Stimulated activated CD8-positive, alpha-beta memory T cell treated with anti-CD3 and anti-CD28 coated beads, Interleukin-4, amount 100 ng/mL, for 1 hour (primary cell): ENCODE measurements at places on chromosomes 7 and 10.

GRCh38 chr10:70145166-70145665 lies 1.3 kb downstream of the TYSND1 start:
- no peak for DNase-seq

- no peak for DNase-seq
Measured at GRCh38 chr10:46026106-46026505, 4.3 kb downstream of the NCOA4 start.

DNA sequence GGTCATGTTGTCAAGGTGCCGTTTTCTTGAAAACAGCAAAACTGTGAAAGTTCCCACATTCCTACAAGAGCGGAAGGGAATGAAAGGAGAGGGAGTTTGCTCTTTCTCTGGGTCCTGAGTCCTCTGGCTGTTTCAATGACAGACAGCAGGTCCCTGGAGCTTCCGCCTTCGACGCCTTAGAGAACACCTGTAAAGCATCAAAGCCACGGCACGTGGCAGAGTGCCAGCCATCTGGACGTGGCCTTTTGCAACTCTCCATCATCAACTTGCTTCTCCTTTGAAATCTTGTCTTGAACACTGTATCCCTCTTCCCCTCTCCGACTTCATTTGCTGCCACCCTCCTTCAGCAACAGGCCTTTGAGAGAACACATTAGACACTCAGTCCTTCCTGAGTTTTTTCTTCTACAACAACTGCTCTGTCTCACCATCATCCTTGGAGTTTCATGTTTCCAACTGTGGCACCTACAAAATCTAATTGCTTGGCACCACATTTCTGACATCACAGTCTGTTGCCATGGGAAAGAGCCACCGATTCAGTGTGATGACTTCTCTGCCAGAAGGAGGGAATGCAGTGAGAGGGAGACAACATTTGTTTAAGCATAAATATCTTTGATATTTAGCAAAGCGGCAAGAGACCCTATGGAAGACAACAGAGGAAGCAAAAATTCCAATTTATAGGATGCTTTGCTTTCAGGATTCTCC lies 204.9 kb upstream of the PTER start:
- DNase-seq: no peak

GRCh38 chr7:27144781-27145164 lies 1.3 kb upstream of the HOXA5 start:
- no peak for DNase-seq

DNA sequence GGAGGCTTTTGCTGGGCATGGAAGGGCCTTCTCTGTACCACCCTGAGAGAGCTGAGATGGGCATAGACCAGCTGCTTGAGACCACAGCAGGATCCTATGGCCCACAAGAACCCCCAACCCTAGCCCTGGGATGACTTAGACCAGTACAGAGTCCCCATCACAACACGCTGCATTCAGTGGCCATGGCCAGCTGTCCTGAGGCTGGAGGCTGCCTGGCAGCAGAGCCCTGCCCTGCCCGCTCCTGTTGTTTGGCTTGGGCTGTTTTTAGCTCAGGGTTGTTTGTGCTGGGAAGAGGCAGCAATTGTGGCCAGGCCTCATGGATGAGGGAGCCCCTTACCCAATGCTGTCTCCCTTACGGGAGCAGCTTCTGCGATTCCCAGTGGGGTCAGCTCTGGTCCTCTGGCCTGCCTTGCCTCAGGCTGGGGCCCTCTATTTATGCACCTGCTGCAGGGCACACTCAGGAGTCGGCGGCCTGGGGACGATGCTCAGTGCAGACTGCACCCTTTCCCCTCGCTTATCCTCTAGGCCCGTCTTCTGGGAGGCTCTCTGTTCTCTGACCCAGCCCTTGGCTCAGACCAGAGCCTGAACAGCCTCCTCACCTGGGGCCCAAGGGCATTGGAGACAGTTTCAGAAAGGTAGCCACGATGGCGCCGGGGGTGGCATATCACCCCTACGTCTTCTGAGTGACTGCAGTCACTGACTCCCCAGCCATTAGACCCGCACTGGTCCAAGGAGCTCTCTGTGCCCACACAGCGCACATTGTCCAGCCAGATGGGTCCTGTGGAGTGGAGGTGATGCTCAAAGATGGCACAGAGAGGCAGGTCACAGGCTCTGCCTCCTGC lies 6.3 kb downstream of the LOXL4 start:
- DNase-seq: no peak

GRCh38 chr10:75432763-75433162 lies 1.3 kb downstream of the LRMDA start:
- DNase-seq: no peak

DNA sequence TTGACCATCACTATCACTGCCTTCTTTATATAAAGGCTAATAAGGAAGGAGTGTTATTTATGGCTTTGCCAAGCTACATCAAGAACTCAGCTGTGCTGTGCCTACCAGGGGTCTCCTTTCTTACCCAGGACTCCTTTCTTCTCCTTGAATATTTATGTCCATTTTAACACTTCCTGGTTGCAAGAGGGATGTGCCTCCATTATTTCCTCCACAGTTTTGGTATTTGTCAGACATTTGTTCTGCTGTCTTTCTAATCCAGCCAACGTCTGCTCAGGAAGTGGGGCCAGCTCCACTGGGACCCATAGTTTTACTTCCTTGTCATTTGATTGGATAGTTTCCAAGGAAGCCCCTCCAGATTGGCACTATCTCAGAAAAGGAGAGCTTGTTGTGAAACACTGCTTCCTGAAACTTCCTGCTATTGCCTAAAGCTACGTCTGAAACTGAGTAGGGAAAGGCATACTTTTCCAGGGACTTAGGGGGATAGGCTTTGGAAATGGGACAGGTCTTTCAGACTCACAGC lies 6.6 kb upstream of the STRIP2 start:
- no peak for DNase-seq

- no peak for DNase-seq
Measured at GRCh38 chr10:4683838-4684237, 142.2 kb upstream of the AKR1E2 start.

DNA sequence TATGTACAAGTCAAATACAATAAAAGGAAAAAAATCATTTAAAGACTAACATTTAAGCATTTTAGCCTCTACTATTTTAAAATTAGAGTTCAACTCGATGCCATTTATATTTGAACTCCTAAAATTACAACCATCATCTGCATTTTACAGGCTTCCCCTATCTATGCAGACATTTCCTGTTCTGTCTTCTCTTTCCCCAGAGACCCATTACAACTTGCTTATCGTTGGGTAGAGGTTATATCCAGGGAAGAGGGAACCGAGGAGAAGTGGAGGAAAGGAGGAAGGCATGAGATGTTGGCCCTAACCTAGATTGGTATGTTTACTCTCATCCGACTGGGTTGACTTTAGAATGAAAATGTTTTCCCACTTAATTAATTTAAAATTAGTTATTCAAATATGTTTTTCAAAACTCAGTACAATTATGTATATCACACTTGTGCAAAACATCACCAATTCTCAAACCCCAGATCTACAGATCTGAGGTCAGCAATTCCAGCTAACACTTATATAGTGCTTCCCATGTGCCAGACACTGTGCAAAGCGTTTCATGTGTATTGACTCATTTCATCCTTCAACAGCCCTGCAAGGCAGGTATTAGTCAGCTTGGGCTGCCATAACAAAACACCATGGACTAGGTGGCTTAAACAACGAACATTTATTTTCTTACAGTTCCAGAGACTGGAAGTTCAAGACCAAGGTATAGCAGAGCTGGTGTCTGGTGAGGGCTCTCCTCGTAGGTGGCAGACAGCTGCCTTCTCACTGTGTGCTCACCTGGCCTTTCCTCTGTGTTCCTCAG lies 27.3 kb upstream of the HERPUD2 start:
- no peak for DNase-seq

- no peak for DNase-seq
Measured at GRCh38 chr7:114418117-114418516, 3.5 kb downstream of the FOXP2 start.

DNA sequence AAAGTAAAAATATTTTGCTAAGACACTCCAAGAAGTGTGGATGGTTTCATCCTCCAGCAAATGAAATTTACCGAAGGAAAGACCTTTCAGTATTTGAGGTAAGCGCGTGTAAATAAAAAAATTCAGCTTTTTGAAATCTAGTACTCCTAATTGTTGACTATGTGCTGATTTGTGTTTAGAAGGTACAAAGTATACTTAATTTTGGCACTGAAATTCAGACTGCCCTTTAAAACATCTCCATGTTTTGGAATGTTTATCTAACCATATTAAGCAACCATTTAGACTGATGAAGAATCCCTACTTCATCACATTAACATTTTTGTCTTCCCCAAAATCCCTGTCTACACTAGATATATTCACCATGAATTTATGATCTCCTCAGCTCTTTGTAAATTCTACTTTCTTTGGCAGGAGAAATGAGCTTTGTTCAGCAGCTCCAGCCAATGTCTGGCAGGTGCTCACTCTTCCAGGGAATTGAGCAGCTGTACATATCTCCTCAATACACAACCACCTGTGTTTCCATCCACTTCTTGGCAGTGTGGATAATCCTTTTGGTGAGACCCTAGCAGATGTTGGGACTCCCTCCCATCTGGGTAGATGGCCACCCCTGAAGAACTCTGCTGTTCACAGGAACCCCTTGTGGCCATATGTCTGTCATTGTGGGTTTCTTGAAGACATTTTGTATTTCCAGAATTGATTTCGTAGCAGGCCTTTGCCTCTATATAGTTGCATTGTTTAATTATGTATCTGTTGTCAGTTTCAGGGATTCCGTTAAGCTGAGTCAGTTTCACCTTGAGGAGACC lies 129.4 kb upstream of the SAMD8 start:
- no peak for DNase-seq

- no peak for DNase-seq
Measured at GRCh38 chr7:36507475-36508440, 118.1 kb downstream of the ANLN start.

- no peak for DNase-seq
Measured at GRCh38 chr10:132442636-132443035, 45.6 kb downstream of the PWWP2B start.

DNA sequence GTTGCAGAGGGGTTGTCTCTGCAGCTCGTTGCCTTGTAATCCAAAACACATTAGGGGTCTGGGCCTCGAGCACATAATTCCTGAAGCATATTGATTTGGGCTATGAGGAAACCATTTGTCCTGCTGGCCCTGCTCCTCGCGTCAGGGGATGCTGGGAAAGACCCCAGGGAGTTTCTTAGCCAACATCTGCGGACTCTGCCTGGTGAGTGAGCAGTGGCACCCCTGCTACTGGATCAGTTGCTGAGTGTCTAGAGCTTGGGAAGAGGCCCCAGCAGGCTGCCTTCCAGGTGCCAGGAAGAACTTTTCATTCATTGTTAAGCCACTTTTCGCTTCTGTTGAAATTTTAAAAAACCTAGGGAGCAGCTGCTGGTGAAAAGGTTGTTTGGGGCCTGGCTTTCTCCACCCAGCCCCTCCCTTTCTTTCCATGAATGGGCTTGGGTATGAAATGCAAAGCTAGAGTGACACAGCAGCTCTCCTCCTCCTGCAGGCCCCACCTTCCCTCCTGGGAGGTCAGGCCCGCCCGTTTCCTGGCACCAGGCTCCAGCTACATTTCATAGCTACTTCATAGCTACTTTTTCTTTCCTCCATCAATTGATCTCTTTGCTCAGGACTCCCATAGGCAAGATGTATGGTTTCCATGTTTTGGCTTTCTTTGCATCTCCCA lies 26.8 kb downstream of the TACR2 start:
- no peak for DNase-seq

- no peak for DNase-seq
Measured at GRCh38 chr7:26439521-26440232, 148.0 kb downstream of the SNX10 start.

DNA sequence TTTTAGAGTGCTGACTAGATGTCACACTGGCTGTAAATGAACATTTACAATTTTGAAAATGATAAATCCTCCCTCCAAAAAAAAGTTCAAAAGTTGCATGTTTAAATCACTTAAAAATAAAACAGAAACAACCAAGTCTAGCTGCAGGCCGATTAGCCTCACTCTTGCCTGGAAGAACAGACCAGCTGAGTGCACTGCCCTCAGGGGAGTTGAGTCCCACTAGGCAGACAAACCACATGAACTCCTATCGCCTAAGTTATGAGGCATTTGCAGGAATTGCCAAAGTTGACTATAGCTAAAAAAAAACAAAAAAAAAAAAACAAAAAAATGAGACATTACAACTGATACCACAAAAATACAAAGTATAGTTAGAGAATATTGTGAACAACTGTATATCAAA lies 510.0 kb downstream of the ANKRD7 start:
- DNase-seq: no peak

- no peak for DNase-seq
Measured at GRCh38 chr7:87004956-87005355, 54.5 kb downstream of the ELAPOR2 start.

DNA sequence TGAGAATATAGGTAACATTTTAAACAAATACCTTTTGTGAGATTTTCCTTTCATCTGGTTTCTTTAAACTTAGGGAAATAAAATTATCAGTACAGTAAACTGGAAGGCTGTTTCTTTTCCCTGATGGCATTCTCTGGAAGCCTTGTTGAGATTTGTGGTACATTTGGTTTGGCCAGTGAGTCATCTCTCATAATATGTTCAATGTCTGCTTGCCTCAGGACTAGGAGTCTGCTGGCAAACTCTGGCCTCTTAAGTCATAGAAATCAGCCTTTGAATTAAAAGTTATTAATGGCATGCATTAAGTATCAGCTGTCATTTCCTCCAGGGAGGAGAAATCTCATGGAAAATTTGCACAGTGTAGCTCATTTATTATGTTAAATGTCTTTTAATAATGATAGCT lies 316.6 kb upstream of the KIAA1217 start:
- DNase-seq: no peak

DNA sequence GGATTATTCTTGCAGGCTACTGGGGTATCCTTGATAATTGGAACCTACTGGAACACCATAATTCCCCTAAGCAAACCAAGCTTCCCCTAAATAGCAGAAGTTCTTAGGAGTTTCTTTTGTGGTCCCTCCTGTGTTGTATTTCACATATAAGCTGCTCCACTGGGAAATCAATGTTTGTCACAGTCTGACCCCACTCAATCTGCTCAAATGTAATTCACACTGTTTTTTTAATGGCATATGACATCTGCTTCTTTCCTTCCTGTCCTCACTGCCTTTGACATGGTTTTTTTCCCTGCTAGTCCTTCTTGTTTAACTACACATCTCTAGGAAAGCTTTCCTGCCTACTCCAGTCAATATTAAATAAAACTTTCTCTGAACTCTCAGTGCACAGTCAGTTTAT lies 1.8 kb upstream of the PTPRZ1 start:
- no peak for DNase-seq

DNA sequence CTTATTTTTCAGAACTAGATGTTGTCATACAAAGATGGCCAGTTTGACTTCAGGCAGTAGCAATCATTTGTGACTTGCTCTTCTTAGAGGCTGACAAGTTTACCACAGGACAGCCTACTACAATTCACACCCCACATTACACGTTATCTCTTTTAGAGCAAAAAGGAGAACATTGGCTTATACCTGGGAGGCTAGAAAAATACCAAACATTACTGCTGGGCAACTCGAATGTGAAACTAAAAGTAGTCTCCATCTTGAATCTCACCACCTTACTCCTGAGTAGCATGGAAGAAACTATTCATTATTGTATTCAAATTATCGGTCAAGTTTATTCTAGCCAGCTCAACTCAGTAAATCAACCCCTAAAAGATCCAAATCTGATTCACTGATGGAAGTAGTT lies 90.7 kb upstream of the TMEM26 start:
- DNase-seq: no peak
